ENCODE measurements at places on chromosomes 7 and 10.

GRCh38 chr7:142800699-142801260 is 30.0 kb downstream of the PRSS2 start:
- no peak for DNase-seq

GRCh38 chr7:40133561-40134427 is 628 bp downstream of the MPLKIP start:
- DNase-seq, result no peak

DNA sequence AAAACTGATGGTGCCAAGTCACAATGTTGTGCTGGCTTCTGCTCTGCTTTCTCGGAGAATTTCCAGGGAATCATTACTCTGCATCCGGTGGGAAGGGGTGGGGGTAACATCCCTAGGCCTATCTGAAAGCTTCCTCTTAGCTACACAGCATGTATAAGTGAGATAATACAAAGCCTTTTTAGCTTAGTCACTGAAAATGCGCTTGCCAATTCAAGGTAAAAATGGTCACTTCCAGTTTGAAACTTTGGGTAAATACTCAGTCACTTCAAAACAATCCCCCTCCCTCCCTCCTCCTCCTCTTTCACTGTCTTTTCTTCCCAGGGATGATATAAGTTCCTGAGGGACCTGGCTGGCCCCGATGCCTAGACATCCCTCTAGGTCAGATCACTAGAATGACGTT is 57.3 kb upstream of the APBB1IP start:
- no peak for DNase-seq

DNA sequence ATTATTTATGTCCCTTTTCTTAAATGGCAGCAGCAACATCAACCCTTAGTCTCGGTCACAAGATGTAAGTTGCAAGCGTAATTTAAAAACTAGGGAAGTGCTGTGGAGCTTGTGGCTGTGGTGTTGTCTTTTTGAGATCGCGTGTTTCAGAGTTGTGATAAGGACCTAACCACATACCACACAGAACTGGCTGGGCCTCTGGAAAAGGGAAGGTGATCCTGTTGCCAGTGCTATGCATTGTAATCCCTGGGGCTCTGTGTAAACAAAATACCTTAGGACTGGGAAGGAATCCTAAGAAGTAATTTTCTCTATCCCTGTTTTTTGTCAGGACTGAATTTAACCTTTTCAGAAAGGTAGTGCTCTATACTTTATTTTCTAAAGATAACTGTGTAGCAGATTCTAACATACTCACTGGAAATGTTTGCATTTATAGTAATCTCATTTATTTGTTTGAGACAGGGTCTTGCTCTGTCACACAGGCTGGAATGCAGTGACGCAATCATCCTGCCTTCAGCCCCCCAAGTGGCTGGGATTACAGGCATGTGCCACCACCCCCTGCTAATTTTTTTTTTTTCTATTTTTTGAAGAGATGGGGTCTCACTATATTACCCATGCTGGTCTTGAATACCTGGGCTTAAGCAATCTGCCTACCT is 60.4 kb downstream of the INPP5F start:
- no peak for DNase-seq

DNA sequence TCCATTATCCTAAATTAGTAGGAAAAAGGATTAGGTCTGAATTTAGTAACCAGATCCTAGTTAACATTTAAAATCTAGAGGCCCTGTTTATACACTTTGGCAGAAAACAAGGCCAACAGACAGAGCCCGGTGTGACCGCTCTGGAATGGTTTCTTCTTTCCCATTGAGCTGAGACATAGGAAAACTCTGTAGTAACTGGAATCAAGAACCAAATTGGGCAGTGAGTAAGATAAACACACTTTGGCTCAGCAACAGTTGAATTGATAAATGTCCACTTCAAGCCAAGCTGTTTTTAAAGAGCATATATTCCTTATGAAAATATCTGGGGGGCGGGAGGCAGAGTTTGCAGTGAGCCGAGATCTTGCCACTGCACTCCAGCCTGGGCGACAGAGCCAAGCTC is 343.7 kb upstream of the SEMA3A start:
- no peak for DNase-seq

GRCh38 chr7:86978808-86979506 is 80.5 kb downstream of the ELAPOR2 start:
- DNase-seq, result no peak

DNA sequence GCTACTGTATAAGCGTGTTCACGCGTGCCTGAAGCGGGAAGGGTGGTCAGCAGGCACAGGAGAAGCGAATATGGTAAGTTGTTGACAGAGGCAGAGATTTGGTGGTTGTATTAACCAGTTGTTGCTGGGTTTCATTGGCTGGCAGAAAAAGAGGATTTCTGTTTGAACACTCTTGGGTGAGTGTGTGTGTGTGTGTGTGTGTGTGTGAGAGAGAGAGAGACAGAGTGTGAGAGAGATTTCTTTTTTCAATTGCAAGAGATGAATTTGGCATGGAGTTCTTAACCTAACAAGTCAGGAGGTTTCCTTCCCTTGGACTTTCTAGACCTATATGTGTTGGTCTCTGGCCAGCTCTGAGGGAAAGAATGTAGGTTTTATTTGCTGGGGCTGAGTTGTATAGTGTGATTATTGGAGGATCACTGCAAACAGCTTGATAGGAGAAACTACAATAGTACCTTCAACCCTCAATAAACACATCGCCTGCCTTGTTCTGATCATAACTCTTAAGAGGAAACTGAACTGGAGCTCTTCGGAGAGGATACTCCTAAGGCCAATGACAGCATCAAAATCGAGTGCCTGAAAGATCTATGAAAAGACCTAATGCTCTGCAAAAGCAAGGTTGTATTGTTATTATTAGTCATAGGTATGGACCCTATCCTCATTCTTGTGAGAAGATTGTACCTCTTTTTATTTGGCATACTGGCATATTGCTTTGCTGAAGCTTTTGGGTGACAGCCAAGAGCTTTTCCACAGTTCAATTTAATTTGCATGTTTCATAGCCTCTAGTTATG is 1.2 kb downstream of the MCU start:
- no peak for DNase-seq

GRCh38 chr7:26099236-26099635 is 52.8 kb upstream of the NFE2L3 start:
- no peak for DNase-seq

DNA sequence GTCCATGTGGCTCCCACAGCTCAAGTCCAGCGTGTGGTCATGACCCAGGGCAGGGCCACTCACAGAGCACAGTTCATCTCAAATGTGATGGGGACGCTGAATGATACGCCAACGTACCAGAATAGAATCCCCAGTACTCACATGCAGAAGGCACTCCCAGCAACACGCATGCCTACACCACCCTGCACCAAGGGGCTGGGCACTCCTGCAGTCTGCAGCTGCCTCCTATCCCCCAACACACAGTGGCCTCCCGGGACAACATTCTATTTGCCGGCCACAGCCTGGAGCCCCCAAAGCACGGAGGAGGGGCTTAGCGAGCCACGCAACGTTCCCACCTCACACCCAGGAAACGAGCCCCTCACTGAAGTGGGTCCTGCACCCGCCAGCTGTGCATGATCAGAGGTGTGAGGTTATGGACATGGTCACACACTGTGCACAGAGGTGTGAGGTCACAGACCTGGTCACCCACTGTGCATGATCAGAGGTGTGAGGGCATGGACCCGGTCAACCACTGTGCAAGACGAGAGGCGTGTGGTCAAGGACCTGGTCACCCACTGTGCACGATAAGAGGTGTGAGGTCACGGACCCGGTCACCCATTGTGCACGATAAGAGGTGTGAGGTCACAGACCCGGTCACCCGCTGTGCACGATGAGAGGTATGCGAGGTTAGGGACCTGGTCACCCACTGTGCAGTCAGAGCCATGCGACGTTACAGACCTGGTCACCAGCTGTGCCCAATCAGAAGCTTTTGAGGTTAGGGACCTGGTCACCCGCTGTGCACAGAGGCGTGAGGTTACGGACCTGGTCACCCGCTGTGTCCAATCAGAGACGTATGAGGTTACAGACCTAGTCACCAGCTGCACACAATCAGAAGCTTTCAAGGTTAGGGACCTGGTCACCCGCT is 182.8 kb downstream of the DIP2C start:
- DNase-seq, result no peak

DNA sequence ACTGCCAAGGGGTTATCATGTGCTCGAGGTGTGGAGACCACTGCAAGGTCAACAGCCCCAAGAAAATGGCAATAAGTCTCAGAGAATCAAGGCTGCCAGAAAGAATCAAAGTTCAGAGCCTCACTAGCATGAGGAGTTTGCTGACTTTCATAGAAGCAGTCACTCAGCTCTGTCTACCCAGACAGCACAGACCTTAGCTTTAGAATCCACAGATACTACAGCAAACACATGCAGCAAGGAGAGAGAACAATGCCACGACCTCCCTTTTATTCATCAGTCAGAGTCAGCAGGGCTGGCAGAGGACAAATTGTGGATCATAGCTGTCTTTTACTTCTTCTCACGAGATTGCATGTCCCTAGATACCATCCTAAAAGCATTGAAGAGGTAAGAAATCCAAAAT is 121.3 kb downstream of the MBL2 start:
- no peak for DNase-seq

GRCh38 chr10:13003759-13004158 is 2.2 kb upstream of the CCDC3 start:
- no peak for DNase-seq

DNA sequence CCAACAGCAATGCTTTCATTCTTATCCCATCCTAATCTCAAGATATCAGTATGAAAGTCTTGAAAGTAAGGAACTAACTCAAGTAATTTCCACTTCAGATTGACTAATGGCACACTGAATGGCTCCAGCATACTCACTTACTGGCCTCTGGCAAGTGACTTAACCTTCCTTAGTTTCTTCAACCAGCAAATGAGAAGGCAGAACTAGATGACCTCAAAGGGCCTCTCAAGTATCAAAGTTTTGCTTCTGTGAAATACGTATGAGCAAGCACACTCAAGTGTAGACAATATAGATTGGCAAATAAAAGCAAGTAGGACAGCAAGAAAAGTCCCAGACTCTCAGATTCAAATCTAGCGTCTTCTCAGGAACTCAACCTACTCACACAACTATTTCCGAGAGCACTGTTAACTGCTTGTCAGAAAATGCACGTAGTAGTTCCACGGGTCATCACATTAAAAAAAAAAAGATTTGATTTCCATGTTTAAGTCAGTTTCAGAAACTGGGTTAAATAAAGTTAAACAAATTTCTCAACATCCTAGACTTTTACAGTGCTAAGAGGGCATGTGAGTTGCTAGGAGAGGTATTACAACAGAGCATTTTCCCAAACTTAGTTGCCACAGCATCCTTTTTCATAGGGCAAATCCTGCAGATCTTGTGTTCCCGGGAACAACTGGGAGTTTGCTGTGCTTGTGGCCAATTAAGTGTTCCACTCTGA is 276.9 kb upstream of the KLF14 start:
- no peak for DNase-seq

GRCh38 chr7:95609277-95609971 is 13.1 kb upstream of the PDK4 start:
- DNase-seq, result no peak

DNA sequence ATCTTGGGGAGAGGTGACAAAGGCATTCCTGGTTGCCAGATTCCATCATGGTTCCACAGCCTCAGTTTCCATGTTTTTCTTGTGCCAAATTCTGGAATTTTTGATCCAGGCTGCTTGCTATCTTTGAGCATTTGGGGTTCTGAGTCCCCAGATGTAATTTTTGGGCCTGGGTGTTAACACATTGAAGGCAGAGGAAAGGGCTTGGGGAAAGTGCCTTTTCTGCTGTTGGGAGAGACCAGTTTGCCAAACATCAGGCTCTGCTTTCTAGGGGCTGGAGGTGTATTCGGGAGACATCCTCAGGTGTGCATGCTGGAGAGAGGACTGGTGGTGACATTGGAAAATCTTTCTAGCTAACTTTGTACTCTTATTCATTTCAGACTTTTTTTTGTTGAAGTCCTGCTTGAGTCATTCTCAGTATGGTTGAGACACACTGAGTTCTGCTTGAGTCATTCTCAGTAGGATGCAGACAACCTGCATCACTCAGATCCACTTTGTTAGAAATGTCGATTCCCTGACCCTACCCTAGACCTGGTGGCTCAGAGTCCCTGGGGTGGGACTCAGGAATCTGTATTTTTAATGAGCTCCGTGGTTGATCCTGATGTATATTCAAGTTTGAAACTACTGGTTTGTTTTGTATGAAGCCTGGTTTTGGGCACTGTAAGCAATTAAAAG is 101.0 kb downstream of the LRMDA start:
- no peak for DNase-seq

- DNase-seq, result no peak
Observed at GRCh38 chr10:88196291-88196690, 332.9 kb downstream of the PTEN start.

GRCh38 chr10:116247691-116248090 is 25.3 kb downstream of the GFRA1 start:
- DNase-seq, result no peak

DNA sequence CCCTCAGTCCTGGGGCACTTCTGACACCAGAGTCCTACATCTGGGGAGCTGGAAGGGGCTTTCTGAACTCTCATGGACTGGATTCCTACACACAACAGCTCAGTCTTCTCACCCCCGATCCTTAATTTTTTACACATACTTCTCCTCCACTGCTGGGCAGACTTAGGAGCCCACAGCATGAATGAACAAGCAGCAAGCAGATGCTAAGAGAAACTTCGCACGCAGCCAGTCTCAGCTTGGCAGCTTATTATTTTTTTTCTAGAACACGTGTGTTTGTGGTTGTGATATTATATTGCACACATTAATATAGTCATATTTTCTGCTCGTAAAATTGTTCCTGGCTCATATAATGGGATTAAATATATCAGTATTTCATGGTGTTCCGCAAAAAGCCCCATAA is 50.9 kb upstream of the LOXL4 start:
- no peak for DNase-seq

DNA sequence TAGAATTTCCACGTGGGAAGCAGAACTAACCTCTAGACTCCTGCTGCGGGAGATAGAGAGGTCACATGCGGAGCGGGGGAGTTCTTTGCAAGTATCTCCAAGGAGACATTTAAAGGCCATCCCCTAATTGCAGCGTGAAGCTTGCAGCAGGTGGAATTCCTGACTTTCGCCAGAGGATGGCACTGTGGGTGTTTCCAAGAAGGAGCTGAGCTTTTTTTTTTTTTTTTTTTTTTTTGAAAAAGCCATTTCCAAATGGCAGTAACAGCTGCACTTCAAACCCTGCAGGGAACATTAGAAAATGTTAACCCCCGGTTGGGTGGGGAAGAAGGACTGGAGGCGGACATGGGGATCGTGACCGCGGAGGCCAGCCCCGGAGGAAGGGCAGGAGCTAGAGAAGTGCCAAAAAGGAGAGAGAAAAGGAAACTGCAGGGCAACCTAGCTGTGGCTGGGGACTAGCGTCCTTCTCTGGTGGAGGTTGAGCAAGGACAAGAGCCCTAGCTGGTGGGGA is 487.7 kb downstream of the TYW1 start:
- no peak for DNase-seq

DNA sequence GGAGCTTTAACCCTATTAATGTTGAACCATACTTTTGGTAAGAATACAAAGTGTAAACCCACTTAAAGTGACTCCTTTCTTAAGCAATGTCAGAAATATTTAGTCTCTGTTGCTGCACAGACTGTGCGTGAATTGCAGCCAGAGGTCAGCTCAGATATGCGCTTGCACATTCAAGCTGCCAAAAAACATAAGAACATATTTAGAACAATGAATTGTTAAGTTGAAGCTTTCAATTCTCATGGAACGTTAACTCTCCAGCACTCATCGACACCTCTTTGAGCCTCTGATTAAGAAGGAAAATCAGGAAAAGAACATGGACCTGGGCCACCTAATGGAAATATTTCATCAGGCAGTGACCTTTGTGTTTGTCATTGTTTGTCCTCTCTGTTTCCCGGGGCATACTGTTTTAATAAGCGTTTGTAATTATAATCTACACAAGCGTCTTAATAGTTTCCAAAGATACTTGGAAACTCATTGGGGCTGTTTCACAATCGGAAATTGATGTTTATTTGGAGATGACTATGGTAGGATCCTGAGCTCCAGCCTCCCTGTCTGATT is 193.0 kb upstream of the CELF2 start:
- no peak for DNase-seq
